ENCODE measurements at places on chromosomes 3 and 15.

GRCh38 chr15:42650208-42651066, 75.0 kb downstream of the STARD9 start:
- DNase-seq = peak; percentile 66

DNA sequence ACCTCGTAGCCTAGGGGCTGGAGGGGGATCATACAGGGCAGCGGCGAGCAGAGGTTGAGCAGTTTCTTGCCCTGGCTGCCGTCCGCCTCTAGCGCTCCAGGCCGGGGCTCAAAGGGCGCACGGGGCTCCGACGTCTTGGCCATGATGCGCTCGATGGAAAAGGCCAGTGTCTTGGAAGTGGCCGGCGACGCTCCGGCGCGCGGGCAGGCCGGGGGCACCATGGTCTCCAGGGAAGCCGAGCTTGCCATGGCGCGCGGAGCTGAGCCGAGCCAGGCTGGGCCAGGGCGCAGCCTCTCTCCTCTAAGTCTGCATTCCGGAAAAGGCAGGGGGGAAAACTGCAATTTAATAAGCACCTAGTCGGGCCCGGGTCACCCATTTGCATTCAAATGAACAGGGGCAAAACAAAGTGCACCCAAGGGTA, 719 bp downstream of the FEZF2 start:
- DNase-seq = no peak

GRCh38 chr15:31383139-31383538, 56.5 kb downstream of the KLF13 start:
- no peak for DNase-seq

DNA sequence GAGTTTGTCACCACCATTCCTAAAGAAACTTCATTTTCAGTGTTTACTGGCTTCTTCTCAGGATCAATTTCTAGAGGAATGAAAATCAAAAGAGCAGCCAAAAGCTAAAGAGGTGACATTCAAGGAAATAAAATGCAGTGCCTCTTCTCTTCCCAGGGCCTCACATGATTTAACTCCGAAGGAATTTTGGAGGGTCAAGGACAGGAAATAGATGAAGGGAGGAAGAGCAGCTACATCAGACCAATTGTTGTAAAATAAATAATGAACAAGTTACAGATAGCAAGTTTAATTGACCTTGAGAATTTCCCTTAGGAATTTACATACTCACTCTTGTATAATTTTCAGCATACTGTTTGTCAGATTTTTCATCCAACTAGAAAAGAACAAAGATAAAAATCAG, 78.1 kb downstream of the LRRFIP2 start:
- DNase-seq = no peak

DNA sequence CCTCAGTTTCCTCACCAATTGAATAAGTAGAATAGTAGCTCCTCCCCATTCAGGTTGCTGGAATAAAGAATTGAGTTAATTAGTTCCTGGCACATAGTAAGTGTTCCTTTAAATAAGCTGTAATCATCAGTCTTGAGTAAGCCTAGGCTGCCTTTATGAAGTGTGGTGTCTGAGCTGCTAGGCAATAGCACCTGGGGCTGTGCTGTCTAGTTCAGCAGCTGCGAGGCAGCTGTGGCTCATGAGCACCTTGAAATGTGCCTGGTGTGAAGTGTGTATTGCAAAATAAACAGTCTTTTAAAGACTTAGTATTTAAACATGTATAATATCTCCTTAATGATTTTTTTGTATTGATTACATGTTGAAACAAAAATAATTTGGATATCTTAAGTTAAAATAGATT, 77.6 kb downstream of the TOP2B start:
- no peak for DNase-seq

GRCh38 chr15:33234020-33234461, 39.5 kb upstream of the FMN1 start:
- peak; percentile 18 for DNase-seq

- no peak for DNase-seq
Observed at GRCh38 chr3:194386648-194387047, 12.4 kb downstream of the GP5 start.

DNA sequence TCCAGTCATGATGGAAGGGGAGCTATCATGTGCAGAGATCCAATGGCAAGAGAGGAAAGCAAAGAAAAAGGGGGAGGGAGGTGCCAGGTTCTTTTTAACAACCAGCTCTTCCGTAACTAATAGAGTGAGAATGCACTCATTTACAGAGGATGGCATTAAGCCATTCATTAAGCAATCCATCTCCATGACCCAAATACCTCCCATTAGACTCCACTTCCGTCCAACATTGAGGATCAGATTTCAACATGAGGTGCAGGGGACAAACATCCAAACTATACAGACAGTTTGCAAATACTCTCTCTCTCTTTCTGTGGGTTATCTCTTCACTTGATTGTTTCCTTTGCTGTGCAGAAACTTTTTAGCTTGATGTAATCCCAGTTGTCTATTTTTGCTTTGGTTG, 21.2 kb downstream of the ZDHHC23 start:
- no peak for DNase-seq

GRCh38 chr15:70142322-70143191, 44.8 kb upstream of the TLE3 start:
- DNase-seq = no peak

GRCh38 chr3:184666442-184666841, 45.4 kb downstream of the MAGEF1 start:
- no peak for DNase-seq

DNA sequence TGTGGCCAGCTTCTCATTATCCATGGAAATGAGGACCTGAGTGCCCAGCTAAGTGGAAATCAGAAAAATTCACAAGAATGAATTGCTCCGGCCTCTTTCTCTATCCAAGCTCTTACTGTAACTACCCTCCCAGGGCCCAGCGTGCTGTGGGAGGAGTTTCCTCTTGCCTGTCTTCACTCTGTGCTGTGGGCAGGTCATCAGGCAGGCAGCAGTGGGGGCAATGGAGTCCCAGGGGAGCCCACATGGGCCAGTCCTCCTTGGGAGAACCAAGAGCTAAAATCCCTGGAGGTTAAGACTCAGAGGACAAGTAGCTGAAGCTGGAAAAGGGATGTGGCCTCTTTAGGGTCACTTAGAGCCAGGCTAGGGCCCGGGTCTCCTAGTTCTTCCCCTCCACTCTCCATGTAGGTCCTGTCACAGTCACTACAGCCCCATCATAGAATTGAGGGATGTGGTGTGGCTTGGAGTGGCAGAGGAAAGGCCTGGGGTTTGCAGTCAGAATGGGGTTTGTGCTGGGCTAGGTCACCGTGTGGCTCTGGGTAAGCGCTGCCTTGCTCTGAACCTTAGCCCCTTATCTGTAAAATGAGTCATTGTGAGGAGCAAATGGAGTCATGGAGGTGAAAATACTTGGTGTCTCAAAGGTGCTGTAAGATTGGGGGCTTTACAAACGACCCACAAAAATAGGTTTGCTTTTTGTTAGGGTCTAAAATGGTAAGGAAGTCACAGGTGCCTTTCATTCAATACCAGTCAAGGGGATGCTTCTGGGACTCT, 3.7 kb downstream of the GASK1A start:
- DNase-seq = no peak

DNA sequence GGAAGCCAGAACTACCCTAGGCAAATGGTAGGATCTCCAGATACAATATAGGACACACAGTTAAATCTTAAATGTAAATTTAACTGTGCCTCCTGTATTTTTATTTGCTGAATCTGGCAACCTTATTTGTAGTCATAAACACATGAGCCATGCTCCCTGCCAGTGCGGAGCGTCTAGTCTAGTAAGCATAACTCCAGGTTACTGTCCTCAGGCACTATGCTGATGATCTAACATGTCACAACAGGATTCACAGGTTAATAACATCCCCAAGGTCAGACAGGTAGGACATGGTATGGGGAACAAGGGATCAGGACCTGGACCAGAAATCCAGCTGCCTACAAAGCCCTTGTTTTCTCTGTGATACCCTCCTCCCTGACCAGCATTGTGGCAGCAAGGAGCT, 305.1 kb downstream of the CACNA2D3 start:
- DNase-seq = no peak

DNA sequence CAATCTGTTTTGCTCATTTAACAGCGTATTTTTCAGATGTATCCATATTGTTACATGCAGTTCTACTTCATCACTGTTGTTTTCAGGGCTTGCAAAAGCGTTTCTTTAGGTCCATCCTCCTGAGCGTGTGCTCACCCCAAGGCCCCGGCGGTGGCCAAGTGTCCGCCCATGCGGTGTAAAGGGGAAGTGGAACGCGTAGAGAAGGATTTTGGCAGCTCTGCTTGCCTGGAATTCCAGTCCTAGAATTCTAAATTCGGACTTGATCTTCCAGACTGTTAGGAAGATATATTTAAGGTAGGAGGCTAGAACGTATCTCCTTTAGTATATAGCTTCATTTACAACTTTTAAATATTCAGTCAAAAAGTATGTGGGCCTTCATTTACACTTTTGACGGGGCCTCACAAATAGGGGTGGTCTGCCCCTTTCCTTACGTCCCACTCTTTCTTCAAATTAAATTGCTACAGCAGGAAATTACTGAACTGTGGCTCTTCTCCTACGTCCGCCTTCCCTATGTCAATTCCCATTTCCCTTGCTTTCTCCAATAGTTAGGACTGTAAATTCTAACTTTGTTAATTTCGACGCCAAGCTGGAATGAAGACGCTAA, 609 bp upstream of the TBC1D23 start:
- DNase-seq = no peak

Data from WERI-Rb-1 (cell line).